ENCODE measurements at places on chromosomes 1 and 21.

DNA sequence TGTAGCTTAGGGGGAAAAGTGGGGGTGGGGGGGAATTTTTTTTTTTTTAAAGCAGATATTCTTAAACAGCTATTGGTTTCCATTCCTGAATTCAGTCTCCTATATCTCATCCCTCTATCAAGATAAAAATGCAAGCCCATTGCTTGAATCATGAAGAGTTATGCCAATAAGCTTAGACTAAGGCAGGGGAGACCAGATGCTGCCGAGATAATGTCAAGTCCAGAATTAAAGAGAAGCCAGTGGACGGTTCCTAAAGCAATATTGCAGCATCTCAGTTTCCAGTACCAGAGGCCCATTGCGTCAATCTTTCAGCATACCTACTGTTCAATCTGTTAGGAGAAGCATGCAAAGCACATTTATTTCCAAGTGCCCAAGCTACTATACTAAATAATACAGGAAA lies 309.4 kb downstream of the BARHL2 start:
- DNase-seq = no peak

- DNase-seq = no peak
Observed at GRCh38 chr1:221084681-221085080, 205.4 kb downstream of the HLX start.

DNA sequence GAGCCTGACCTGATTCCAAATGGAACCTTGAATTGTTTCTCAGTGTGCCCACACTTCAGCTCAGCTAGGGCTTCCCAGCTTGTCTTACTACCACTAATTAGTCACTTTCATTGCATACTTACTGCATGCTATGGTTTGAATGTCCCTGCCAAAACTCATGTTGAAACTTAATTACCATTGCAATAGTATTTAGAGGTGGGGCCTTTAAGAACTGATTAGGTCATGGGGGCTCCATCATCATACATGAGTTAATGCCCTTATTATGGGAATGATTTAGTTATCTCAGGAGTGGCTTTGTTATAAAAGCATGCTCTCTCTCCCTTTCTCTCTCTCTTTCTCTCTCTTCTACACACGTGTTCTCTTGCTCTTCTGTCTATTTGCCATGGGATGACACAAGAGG lies 68.3 kb downstream of the NENF start:
- DNase-seq = no peak

DNA sequence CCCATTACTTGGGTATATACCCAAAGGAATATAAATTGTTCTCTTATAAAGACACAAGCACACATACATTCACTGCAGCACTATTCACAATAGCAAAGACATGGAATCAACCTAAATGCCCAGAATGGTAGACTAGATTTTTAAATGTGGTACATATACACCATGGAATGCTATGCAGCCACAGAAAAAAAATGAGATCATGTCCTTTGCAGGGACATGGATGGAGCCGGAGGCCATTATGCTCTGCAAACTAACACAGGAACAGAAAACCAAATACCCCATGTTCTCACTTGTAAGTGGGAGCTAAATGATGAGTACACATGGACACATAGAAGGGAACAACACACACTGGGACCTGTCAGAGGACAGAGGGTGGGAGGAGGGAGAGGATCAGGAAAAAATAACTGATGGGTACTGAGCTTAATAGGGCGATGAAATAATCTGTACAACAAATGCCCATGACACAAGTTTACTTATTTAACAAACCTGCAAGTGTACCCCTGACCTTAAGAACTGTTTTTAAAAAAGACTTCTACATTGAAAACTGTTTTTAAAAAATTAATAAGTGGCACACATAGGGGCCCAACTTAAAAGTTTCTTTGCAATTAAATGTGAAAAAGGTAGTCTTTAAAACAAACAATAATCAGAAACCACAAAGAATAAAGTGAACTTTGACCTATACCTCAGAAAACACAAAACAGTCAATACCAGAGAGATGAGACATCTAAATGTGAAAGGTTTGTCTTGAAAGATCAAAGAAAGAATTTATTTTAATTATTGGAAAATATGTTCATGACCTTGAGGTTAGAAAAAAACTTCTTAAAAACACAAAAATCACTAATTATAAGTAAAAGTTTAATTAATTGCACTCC lies 75.2 kb downstream of the CDC42BPA start:
- no peak for DNase-seq

DNA sequence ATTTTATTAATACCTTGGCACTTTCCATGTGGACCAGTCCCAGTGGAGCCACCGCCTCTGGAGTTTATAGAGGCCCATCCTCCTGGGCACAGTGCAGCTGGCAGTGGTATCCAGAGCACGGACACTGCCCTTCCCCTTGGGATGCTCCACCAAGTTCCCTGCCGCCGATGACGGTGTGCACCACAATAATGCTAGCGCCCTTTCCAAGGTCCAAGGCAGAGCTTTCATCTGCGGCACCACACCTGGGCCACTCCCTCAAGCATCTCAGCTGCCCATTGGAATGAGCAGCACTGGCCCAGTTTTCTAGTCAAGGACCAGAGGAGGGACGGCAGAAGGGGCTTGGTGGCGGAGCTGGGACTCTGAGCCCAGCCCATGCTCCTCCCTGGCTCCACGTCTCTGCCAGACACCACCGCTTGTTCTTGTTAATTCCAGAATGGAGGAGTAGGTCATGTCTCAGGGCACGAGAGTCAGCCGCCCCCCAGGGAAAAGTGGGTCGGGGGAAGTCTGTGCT lies 24.5 kb downstream of the SIM2 start:
- DNase-seq = no peak

- DNase-seq = no peak
Observed at GRCh38 chr21:46425571-46425970, 33.1 kb upstream of the DIP2A start.

DNA sequence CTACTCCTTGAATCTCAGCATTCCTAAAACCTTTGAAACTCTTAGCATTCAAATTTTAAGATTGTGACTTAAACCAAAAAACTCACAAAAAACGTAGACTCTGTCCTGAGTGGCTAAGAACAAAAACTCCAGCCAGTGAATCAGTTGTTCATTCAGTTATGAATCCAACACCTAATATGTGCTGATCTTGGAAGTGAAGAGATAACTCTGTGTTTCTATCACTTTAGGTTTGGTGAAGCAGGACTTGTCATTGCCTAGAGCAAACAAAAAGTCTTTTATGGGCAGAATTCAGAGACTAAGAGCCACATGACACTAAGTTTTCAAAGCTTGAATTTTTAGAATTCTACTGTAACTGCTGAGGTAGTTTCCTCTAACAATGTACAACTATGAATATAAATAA lies 10.4 kb upstream of the GPR137B start:
- no peak for DNase-seq

- DNase-seq = no peak
Observed at GRCh38 chr1:56564615-56565014, 14.7 kb downstream of the PLPP3 start.

GRCh38 chr1:59994302-59995198 lies 68.0 kb upstream of the CYP2J2 start:
- DNase-seq = no peak

DNA sequence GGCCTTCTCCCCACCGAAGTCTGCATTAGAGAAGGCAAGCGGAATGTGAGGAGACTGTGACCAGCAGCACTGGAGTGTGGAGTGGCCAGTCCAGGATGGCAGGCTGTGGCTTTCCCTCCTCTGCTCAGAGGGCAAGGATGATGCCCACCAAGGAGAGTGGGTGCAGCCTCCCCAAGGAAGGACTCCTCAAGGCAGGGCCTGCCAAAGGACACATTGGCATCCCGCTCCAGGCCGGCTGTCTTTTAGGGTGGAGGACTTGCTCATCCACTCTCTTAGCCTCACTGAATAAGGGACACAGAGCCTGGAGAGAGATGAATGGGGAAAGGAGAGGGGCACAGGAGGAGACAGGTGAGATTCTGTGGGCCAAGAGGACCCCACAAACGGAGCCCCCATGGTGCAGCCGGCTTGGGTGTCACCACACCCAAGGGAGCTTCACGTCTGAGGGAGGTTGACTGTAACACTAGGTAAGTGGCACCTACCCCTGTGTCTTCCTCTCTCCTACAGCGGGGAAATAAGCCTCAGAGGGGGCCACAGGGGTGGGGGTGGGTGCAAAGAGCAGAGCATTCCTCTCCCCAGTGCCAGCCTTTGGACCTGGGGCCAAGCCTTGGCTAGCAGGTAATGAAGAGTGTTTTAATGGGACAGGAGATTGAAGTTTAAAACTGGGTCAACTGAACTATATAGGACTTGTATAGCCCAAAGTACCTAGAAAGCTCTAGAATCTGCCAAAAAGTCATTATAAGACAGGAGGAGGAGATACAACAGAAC lies 4.2 kb upstream of the NES start:
- DNase-seq = no peak

- DNase-seq = no peak
Observed at GRCh38 chr1:226497991-226498639, 50.4 kb upstream of the STUM start.

DNA sequence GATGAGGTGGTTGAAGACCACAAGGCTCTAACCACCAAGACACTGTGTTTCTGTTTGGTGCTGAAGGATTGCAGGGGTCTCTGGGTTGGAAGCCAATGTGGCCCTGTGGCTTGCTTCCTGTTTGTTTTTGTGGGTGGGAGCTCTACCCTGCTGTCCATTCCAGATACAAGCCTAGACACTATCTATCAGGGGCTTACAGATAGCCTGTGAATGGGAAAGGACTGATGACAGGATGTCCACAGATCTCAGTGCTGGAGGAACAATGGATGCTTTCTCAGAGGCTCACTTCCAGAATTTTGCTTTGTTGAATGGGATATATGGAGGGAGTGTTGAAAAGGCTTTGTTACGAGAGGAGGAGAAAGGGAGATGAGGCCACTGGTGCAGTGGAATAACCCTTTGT lies 69.7 kb downstream of the NOS1AP start:
- no peak for DNase-seq

DNA sequence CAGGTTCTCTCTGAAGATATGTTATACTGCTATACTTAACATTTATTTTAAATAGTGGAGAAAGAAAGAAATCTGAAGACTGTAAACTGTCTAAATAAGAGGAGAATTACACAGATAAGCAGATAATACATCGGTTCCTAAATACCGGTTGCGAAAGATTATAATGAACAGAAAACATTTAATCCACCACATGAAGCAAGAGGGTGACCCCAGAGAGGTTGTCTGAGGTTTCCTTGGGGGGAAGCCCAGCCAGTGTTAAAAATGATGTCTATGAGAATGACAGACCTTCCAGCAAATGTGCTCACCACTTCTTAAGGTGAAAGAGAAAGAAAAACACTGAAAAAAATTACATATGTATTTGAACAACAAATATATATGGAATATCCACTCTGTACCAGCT lies 356.4 kb upstream of the KAZN start:
- no peak for DNase-seq

DNA sequence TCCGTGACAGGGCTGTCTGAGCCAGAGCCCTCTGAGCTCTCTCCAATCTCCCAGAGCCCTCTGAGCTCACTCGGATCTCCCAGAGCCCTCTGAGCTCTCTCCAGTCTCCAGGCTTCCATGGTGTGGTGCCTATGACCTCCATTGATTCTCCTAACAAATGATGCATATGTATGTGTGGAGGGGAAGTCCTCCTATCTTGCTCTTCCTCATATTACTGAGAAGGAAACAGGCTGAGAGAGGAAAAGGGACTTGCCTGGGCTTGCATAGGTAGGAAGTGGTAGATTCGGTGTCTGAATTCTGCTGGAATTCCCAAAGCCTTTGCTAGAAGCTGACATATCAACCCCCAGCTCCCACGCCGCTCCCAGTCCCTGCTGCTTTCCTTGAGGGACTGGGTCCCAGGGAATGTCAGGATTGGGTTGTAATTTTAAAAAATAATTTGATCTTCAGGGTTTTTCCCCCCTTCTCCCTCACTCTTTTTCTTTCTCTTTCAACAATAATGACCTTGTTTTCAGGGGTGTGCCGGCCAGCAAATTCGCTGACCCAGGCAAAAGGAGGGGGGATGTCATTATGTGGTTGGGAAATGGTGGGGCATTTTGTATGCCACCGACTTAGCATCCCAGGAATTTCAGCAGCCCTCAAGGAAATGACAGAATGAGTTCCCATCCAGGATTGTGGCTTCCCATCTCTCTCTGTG lies 42.3 kb upstream of the RUNX3 start:
- DNase-seq = no peak

DNA sequence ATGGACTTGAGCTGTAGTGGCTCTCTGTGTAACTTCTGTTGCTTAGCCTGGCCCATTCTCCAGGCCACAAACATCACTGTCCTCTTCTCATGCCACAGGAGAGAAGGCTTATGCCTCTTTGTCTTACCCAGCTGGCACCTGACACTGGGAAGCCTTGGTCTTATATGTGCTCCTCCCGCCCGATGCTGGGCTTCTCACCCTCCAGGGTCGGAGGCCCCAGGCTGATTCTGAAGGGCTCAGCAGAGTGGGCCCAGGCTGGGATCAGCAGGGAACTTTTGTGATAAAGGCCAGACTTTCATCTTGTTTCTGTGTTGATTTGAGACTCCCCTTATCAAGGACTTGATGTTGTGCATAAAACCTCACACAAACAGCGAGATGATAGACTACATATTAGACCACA lies 29.8 kb downstream of the TRPM2 start:
- DNase-seq = no peak

DNA sequence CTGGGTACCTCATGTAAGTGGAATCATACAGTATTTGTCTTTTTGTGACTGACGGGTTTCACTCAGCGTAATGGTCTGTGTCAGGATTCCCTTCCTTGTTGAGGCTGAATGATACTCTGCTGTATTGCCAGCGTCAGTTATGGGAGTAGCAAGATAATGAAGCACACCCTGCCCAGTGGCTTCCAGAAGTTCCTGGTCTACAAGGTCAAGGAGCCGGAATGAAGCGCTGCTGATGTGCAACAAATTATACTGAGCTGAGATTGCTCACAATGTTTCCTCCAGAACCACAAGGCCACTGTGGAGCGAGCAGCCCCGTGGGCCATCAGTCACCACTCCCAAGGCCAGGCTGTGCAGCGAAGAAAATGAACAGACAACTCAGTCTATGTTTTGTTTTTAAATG lies 24.0 kb upstream of the TDRD10 start:
- no peak for DNase-seq

DNA sequence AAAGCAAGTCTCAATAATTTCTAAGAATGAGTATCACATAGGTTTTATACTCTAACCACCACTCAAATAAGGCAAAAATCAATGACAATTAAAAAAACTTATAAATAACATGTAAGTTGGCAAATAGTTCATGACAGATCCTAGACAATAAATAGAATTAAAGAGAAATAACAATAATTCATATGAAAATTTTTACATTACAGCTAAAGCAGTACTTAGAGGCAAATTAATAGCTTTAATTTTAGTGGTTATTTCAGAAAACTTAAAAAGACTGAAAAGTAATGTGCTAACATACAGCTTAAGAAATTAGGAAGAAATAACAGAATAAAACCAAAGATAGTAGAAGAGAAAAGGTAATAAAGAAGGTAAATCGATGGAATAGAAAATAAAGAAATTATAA lies 179.9 kb upstream of the SPAG17 start:
- DNase-seq = no peak

- no peak for DNase-seq
Observed at GRCh38 chr1:219871427-219872057, 56.8 kb downstream of the SLC30A10 start.

GRCh38 chr1:167543199-167543990 lies 10.2 kb downstream of the CREG1 start:
- no peak for DNase-seq
